ENCODE measurements at places on chromosomes 11 and 22. TPM values are rescaled to one million over a fixed set of nuclear protein-coding genes. Genes with fewer than 3 reads are reported as not detected.
A peak's percentile ranks its signal among the peaks of the same experiment; 100 is the strongest.

The TRIM29 gene
- total RNA-seq = not detected

The PPM1F gene
- 21.7 TPM for total RNA-seq

The PPP6R3 gene
- 110 TPM for total RNA-seq

The PRG2 gene
- 2.2 TPM for total RNA-seq

The FGF3 gene
- not detected for total RNA-seq

The TSPO gene
- total RNA-seq = 143 TPM

The MIF gene
- total RNA-seq = 1,215 TPM

The MIAT gene
- total RNA-seq = 58.7 TPM

The TMEM121B gene
- not detected for total RNA-seq

The FOLR1 gene
- total RNA-seq = not detected

The CDC42EP1 gene
- total RNA-seq = 1.4 TPM

The PPP6R2 gene
- 41.7 TPM for total RNA-seq

The FIBIN gene
- total RNA-seq = not detected

The OR51E2 gene
- total RNA-seq = not detected

DNA sequence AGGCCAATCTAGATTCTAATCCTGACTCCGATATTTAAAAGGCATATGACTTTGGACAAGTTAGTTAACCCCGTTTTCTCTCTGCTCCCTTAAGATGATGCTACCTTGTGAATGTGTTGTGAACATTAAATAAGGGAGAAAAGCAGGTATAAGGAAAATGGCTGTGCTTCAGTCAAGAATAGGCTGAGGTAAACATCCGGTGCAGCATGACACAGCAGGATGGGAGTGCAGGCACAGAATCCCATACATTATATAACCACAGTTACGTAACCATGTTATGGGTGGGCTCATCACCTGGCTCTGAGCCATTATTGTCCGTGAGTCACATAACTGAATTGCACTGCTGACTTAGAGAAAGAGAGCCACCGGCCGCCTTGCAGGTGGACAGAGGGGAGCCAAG, 382.2 kb upstream of the ANO5 start:
- no peak for DNase-seq

GRCh38 chr22:47647720-47648119, 885.3 kb downstream of the TBC1D22A start:
- DNase-seq = no peak

DNA sequence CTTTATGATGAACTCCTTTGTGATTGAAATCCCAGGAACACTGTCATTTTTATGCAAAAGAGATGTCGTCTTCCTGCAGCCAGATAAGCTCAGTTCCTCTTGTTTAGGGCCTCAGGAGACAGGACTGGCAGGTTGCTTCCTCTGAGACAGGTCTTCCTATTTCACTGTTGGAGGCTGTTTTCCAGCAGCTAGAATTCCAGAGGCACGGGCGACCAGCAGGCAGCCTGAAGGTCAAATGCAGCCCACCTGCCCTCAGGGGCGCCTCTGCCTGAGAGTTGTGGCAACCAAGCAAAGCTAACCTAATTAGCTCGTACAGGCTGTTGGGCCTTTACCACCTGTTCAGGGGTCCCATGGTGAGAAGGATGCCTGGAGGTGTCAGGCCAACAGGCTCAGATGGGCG, 22.3 kb downstream of the SLC6A5 start:
- no peak for DNase-seq

DNA sequence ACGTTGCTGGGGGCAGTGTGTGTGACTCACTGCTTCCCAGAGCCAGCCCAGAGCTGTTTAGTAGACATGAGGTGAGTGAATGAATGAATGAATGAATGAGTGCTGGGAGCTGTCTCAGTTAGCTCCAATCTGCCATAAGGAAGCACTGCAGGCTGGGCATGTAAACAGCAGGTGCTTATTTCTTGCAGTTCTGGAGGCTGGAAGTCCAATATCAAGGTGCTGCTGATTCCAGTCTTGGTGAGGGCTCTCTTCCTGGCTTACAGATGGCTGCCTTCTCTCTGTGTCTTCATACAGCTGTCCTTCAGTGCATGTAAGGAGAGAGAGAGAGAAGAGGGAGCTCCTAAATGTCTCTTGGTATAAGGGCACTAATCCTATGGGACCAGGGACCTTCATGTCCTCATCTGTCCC, 4.1 kb downstream of the C11orf21 start:
- peak; percentile 2 for DNase-seq

DNA sequence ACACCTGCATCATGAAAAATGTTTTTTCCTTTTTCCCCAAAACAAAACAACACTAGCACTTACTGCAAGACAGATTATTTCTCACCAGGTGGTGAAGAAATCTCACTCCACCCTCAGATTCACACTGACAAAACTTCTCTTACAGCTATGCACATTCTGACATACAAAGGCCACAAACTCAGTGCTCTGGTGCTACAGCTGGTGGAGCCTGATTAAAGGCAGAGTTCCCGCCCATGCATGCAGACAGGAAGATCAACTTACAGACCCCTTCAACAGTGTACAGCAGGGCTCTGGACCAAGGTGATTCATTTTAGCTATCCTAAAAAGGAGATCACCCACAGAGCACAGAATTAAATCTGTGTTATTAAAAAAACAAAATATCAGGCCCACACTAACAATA, 112.6 kb downstream of the CADM1 start:
- DNase-seq = no peak

- DNase-seq = no peak
Observed at GRCh38 chr11:84724256-84724655, 902.9 kb downstream of the DLG2 start.

DNA sequence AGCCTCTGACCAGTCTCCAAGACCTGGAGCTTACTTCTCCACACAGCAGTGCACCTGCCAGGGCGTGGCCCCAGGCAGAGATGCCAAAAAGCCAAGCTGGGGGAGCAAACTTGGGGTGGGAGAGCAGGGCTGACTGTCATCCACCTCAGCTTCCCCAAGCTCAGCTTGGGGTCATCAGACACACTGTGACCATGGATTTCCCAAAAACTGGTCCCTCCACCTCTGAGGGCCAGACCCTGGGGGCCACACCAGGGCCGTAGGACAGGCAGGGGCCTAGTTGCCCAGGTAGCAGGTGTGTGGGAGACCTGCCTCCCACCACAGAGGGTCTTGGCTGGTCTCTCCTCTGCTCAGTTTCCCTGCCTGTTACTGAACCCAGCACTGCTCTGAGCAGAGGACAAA, 30.6 kb downstream of the ARVCF start:
- DNase-seq = no peak

- no peak for DNase-seq
Observed at GRCh38 chr11:19279451-19279850, 38.7 kb upstream of the E2F8 start.

DNA sequence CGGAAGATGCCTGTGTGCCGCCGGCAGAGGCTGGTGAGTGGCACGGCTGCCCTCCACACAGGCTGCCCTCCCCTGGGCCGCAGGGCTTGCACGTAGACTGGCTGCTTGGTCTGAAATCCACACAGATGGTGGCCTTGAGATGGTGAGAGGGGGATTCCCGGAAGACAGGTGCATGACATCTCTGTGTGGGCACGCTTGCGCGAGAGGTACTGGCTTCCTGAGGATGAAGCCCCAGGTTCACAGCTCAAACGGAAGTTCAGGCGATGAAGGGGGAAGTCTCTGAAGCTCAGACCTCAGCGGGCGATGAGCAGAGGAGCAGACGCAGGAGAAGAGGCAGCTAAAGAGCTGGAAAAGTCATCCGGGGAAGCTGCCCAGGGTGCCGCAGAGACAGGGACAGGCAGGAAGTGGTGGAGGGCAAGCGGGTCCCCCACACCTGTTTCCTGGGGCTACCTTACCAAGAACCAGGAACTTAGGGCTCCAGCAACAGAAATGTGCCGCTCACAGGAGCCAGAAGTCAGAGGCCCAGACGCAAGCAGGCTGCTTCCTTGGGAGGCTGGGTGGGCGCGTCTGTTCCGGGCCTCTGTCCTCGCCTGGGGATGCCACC, 7.2 kb downstream of the CRELD2 start:
- DNase-seq = peak; percentile 77

DNA sequence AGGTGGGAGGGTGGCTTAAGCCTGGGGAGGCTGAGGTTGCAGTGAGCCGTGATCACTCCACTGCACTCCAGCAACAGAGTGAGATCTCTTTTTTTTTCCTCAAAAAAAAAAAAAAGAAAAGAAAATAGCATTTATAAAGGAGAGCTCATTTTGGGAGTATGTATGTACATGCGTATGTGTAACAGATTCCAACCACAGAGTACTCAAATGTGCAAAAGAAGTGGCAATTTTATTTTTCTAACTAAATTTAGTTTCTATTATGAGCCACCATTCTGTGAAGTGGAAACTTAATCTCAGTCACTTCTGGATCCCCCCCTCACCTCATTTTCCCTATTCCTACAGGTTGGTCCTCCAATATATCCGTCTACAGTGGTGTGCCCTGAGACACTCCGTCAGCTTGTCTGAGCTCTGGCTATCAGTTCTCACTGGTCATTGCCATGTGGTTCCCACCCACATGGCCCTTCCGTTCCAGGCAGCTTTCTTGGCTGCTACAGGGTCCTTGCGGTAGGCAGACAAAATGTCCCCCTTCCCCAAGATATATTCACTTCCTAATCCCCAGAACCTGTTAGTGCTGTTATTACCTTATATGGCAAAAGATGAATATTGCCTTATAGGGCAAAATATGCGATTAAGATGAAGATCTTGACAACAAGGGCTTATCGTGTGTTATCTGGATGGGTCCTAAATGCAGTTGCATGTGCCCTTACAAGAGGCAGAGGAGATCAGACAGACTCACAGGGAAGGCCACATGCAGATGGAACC, 35.8 kb upstream of the TSKU start:
- DNase-seq = no peak

- no peak for DNase-seq
Observed at GRCh38 chr22:43439368-43440103, 27.7 kb downstream of the MPPED1 start.

- no peak for DNase-seq
Observed at GRCh38 chr11:35009944-35010342, 93.5 kb downstream of the PDHX start.

GRCh38 chr11:86671531-86672006, 847 bp downstream of the ME3 start:
- DNase-seq = no peak

- DNase-seq = peak; percentile 84
Observed at GRCh38 chr11:27698872-27699241, 1.4 kb downstream of the BDNF start.

DNA sequence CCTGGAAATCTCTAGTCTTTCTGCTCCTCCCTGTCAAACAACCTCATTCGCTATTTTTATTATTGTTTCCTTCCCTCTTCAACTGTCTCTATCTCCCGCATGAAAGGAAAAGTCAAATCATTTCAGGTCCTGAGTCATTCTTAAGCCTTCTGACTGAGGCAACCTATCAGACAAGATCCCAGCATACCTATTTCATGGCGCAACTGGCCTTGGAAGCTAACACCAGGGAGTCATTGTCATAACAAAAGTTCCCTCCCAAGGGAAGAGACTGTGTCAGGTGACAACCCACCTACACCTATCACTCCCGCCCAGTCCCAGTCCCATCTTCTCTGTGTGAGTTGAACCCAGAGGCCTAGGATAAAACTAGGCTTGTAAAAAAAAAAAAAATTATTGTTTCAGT, 10.2 kb upstream of the ARHGAP42 start:
- no peak for DNase-seq

- DNase-seq = no peak
Observed at GRCh38 chr11:18566406-18566805, 22.1 kb downstream of the UEVLD start.

DNA sequence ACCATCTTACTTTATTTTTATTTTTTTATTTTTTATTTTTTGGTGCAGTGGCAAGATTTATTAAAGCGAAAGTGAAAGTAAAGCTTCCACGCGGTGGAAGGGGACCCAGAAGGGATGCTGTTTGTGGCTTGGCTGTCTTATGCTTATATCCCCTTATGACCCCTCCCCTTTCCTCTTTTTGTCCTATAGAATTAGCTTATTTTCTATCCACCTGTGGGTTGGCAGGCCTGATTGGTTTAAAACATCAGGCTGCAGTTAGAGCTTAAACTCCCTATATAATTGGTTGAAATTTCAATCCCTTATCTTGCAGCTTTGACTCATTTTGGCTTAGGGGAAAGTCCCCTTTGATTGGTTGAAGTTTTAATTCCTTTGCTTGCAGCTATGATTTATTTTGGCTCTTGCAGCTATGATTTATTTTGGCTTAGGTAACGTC, 50.5 kb downstream of the NNMT start:
- DNase-seq = no peak

GRCh38 chr22:35448523-35448922, 48.6 kb downstream of the MCM5 start:
- no peak for DNase-seq
